NCI-H774 (cell line): ENCODE measurements at places on chromosomes 7 and 10.

GRCh38 chr10:63921908-63922467 is 400.8 kb downstream of the REEP3 start:
- DNase-seq = no peak

GRCh38 chr7:1049006-1049741 is 4.8 kb downstream of the GPR146 start:
- no peak for DNase-seq

- no peak for DNase-seq
Observed at GRCh38 chr10:22505911-22506685, 160.8 kb downstream of the SPAG6 start.

DNA sequence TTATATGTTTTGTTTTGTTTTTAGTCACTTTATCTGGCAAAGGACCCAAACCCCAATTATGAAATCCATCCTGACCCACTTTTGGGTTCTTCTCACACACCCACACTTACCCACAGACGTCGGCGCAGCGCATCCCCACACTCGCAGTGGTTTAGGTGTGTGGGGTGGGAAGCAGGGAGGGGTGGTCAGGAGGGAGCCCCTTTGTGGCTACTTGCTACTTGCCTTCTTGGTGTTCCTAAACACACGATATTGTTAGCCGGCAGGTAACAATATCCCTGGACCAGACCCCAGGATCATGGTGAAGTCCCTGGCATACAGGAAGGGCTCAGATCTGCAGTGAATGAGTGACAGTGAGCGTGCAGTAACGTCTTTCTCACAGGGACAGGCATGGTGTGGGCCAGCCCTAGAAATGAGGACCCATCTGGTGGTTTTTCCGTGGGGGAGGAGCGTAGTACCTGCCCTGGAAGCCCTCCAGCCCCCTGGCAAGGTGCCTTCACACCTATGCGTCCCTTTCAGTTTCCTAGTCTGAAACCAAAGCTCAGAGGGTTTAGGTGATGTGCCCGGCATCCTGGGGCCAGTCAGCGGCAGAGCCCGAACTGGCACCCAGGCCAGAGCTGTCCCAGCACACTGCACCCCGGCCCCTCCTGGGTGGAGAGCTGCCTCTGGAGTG is 4.4 kb downstream of the SPOCK2 start:
- DNase-seq = no peak

DNA sequence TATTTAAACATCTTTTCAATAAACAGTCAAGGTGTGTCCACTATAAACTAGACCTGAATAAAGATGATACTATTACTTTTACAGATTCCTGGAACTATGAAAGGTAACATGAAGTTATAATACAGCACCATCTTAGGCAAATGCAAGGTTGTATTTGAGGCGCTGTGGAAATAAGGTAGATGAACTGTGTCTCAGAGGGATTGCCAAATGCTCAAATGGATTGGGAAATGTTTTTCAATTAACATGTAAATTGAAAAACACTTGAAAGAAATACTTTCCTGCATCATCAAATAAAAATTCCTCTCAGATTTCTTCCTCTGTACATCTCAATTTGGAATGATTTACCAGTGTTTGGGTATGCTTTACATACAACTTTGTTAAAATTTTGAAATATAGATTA is 139.4 kb downstream of the DKK1 start:
- DNase-seq = no peak

GRCh38 chr7:51213618-51214017 is 103.0 kb downstream of the COBL start:
- DNase-seq = no peak

DNA sequence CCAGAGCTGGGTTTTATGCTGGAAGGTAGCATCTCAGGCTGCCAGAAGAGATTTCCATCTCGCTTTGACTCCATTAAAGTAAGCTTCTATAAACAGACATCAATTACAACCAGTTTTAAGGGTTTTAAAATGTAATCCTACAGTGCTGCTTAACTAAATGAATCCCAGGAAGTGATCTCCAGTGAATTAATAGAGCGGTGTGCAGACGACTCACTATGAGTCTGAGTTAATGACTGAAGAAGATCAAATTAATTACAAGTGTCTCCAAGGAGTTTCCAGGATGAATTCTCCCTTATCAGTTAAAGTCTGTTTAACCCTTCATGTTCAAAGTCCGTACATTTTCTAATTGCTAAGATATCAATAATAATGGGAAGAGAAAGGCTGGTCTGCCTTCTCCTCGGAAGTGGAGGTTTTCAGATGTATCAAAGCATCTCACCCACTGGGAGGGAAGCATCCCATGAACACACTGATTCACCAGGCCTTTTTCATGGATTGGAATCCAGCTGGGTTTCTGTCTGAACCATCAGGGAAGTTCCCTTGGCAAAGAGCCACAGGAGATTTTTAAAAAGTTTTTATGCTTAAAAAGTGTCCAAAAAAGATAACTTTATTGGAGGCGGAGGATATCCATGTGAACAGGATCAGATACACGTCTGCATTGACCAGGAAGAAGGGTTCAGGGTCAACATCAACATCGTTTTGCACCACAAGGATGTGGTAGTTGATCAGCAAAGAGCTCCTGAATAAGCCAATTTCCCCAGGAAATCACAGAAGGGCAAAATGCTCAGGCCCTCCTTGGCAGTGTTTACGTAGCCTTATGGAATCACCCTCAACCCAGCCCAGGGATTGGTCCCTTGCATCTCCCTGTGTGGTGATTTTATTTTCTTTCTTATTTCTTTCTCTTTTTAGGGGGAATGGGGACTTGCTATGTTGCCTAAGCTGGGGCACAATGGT is 288.2 kb downstream of the POU6F2 start:
- DNase-seq = no peak

DNA sequence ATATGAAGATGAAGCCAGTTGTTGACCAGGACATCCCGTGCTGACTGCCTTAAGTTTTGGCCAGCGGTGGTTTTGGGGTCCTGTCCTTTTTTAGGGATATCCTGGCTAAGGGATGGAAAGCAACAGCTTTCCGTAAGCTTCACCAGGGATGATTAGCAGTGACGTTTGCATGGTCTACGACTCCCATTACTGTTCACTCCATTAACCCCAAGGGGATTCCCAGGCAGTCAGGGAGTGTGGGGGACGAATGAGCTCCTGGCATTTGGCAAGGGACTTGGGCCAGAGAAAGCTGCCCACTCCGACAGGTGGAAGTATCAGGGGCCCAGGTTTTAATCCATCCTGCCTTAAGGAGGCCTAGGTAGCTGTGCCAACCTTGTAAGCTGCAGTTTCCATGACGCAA is 66.8 kb downstream of the ITGB1 start:
- no peak for DNase-seq

- no peak for DNase-seq
Observed at GRCh38 chr7:110592557-110592956, 498.4 kb upstream of the LRRN3 start.

DNA sequence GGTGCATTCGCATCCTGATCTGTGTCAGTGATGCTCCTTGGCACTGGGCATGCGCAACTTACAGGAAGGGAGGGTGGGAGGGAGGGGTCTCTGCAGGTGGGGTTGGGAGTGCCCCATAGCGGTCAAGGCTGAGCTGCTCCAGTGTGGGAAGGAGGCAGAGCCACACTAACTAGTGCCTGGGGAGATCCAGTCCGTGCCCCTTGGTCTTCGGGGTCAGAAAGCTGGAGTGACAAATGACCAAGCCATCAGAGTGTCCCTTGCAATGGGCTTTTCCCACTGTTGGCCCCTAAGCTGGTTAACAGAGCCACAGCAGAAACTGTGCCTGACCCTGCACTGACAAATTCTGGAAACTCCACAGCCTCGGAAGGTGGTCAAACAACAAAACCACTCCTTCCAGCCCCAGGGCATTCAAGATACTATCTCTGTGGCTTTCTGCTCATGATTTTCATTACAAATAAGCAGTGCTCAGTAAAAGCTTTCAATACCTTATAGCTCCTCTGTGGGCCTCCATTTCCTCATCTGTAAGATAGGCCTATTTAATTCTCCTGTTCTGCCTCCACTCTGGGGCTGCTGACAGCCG is 138.1 kb upstream of the UNC5B start:
- DNase-seq = no peak

DNA sequence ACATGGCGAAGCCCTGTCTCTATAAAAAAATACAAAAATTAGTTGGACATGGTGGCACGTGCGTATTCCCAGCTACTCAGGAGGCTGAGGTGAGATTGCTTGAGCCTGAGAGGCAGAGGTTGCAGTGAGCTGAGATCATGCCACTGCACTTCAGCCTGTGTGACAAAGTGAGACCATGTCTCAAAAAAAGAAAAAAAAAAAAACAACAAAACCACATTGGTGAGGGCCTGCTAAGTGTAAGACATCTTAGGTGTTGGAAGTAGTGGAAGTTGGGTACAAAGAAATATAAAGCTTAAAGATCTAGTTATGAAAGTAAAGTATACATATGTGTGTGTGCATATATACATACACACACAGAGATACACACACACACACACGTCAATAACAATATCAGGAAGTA is 228.0 kb downstream of the EXOC4 start:
- no peak for DNase-seq

GRCh38 chr10:128180843-128181242 is 54.6 kb upstream of the MKI67 start:
- DNase-seq = no peak

GRCh38 chr7:14842523-14842922 is 60.0 kb downstream of the DGKB start:
- no peak for DNase-seq

- DNase-seq = no peak
Observed at GRCh38 chr10:33506838-33507661, 172.6 kb upstream of the NRP1 start.

DNA sequence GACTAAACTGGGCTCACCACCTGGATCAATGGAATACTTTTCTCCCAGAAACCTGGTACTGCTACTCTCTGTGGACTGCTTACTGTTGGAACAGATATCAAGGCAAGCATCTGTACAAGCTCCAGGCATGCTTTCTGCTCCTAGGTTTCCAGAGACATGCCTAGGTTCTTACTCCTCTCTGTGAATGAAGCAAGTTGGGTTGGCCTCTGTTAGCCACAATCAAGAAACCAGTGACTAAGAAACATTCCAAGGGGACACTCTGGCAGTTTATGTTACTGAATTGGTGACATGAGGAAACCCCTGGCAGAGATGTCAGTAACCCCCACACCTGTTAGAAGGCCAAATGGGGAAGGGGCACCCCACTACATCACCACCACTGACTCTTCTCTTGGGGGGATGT is 121.9 kb downstream of the GFRA1 start:
- DNase-seq = no peak

DNA sequence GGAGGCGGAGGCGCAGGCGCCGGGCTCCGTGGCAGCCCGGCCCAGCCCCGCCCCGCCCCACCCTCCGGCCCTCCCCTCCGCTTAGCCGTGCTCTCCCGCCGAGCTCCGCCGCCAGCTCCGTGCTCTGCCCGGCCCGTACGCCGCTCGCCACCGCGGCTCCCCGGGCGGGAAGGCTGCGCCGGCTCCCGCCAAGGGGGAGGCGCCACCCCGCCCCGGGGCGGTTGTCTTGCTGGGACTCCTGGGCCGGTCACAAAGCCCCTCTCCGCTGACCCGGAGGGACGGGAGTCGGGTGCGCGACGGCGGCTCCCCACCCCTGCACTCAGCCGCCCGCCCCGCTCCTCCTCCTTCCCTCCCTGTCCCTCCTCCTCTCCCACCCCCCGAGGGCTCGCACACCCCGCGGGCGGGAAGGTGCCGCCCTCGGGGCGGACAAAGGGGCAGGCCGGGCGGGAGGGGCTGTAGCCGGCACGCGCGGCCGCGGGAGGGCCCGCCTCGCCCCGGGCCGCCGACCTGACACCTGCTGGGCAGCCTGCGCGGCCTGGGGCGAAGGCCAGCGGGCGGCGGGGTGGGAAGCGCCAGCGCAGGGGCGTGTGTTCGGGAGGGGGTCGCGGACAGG is 11.5 kb upstream of the SP8 start:
- peak; percentile 91 for DNase-seq

DNA sequence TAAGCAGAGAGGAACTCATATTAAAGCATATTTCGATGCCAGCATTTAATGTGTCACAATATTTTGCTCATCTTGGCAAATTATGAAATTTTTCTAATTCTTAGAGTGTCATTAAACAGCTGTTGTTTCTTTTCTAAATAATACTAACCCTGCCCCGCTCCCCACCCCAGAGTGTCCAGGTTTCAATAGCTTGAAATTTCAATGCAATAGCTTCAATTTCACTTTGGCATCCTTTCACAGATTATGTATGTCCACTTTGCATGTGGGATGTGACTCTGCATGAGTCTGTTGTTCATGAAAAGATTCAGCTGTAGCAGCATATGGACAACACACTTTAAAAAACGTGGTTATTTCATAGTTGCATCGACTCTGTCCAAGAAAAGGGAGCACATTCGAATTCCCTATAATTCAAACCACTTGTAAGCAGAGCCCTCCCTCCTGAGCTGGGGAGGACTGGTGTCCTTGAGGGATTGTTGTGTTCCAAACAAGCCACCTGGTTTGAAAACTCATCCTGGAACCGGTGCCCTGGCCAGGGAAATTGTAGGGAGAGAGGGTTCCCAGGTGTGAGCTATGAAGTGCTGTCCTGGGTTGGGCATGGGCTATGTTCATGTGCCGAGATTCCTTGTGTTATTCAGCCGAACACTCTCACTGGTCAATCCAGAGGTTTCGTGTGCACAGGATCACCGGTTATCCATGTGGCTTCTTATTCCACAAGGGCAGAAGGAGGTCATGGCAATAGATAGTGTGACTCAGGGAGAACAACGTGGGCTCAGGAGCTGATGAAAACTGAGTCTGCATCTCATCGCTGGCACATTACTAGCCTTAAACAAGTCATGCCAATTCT is 64.6 kb upstream of the CREB5 start:
- no peak for DNase-seq

- no peak for DNase-seq
Observed at GRCh38 chr7:39429421-39429820, 136.8 kb upstream of the YAE1 start.

DNA sequence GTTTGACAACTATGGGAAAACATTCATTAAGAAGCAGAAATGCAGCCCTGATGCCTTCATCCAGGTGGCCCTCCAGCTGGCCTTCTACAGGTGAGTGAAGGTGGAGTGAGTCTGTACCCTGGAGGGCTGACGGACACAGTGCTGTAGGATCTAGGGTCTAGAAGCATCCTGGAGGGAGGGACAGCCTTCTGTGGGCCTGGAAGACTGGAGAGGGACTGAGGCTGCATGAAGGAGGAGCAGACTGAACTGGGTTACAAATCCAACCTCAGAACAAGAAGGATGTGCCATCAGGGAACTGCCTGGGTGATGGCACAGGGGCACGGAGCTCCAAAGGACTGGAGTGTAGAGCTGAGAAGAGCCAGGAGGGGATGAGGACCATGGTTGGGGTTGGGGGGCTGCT is 27.5 kb upstream of the C10orf53 start:
- no peak for DNase-seq

DNA sequence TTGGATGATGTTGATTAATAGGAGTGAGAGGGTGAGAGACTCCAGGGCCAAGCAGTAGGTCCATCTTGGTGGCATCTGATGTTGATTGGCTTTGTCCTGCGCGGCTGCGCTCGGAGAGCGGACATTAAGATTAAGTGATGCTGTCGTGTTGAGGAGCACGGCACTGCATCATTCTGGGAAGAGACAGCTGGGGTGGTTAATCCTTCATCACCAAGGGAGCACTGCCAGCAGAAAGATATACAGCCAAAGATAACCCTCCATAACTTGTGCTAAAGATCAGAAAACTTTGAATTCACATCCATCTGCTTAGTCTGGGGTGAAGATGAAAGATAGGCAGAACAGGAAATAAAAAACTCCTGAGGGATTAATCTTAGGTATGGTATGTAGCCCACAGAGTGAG is 208.3 kb downstream of the LRMDA start:
- DNase-seq = no peak
